ENCODE measurements at places on chromosomes 2 and 18.

- no peak for DNase-seq
Observed at GRCh38 chr2:190847504-190848081, 33.0 kb upstream of the GLS start.

DNA sequence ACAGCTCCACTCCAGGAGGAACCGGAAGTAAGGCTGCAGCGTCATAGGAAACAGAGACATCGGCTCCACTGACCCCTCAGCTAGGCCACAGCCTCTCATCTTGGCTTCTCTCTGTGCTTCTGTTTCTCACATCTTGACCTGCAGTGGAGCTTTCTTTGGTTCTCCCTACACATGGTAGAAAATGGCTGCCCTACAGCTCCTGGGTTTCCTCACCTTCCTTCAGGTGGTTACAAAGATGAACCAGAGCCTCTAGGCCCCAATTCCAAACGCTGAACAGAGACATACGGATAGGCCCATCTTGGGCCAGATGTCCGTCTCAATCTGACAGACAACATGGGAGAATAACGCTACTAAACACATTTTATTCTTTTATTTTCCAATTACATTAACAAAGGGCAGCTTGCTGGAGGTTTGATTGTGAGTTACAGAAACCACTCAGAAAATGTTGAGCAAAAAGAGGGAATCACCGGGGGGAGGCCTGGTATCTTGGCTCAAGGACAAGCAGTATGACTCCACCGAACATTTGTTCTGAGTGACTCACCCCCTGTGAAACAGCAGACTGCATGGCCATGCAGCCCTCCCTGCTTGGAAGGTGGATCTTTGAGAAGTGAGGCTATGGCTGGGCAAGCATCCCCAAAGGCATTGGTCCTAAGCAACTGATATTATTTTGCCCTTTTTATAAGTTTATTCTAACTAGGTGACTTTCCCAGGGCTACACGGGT lies 303.5 kb downstream of the CDCA7 start:
- peak; percentile 66 for DNase-seq

DNA sequence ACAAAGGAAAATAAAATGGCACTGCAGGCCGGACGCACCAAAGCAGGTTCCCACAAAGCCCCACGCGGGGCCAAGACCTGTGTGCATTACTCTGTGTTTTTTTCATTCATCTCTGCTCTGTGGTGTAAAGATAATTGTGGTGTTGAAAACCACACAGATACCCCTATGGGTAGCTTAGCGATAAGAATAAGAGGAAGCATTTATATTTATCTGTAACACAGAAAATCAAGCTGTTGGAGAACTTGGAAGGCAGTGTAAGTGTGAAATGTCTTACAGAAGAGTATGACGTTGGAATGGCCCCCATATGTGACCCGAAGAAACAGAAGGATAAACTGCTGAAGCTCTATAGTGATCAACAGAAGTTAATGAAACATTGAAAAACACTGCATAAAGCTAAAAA lies 20.3 kb upstream of the MARCO start:
- no peak for DNase-seq

GRCh38 chr2:176553685-176554100 lies 284.5 kb downstream of the MTX2 start:
- no peak for DNase-seq
